ENCODE measurements at places on chromosomes 4 and X.

- no peak for DNase-seq
Measured at GRCh38 chr4:138852681-138853080, 162.9 kb upstream of the NOCT start.

DNA sequence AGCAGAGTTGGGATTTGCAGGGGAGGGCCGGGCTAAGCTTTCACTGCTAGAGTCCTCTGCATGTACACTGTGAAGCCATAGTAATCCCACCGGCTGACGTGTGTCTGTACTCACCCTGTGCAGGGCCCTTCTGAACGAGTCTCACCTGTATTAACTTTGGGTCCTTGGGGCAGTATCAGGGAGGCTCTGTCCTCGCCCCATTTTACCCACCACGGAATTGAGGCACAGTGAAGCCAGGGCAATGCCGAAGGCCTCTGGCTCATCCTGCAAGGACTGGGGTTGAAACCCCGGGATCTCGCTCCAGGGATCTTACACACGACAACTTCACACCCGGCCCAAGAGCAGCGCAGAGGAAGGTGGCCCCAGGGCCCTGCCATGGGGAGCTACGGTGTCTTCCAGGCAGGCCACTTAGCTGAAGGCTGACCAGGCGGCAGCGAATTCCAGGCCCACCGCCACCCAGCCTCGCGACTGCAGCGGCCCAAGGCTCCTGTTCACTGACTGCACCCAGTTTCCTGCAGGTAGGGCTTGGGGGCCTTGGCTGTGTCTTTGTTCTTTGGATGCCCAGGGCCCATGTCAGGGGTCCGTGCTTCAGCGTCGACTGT lies 75.5 kb upstream of the ADRA2C start:
- DNase-seq = no peak

- peak; percentile 62 for DNase-seq
Measured at GRCh38 chr4:687048-687970, 1.6 kb downstream of the SLC49A3 start.

GRCh38 chr4:62410371-62411003 lies 1210.4 kb downstream of the ADGRL3 start:
- DNase-seq = no peak

DNA sequence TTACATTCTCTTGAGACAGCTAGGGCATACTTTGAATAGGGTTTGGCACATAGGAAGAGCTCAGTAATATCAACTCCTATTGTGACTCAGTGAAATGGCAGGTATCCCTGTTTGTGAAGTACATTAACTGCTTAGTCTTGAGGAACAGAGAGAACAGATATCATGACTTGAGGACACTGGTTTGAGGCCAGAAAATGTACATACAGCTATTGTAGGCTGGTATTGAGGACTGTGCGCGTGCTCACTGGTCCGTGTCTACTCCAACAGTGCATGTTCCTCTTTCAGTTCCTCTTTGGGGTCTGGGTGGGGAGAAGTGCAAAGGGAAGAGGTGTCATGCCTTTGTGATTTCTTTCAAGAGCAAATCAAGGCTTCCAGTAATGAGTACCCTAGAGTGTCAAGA lies 34.6 kb upstream of the TBC1D9 start:
- DNase-seq = no peak

DNA sequence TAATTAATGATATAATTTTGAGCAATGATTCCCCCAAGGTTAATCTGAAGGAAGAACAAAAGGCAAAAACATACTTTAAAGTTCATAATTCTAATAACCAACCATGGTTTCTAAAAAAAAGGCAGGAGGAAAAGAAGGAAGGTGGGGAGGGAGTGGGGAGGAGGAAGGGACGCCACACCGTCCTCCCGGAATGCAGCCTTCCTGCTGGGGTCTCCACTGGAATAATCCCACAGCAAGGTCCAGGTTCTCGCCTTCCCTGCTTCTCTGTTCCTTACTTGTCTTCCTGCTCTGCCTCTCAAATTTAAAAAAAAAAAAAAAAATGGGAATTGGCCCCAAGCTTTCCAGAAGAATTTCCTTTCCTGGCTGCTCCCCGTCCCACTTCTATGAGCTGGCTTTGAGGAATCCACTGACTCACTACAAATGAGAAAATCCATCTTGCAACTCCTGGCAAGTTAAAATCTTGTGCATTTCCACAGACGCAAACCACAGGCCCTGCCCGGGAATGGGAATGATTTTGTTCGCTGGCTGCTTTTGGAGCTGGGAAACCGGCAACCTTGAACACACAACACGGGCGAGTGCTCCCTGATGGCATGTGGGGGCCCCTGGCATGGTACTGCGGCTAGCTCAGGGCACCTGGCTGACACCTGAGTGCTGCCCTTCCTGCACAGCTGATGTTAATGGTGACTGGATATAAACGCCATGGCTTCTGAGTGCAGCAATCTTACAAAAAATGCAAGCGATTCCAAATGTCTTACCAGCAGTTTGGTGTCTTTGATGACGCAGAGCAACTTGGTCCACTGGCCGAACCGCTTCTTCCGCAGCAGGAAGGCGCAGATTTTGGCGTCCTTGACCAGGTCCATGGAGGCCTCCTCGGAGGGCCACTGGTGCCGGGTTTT lies 97.0 kb downstream of the AFAP1 start:
- DNase-seq = peak; percentile 84

DNA sequence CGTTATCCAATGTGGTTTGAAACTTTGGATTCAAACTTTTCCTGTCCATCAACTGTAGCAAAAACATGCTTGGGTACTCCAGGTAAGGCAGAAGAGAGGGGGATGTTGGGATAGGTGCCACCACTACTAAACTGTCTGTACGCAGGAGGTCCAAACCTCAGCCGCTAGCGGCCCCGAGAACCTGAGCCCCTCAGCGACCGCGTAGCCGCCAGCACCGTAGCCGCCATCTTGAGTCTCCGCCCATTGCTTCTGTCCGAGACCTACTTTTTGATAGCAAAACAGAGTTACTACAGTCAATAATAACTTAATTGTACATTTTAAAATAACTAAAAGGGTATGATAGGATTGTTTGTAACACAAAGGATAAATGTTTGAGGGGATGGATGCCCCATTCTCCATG lies 119.9 kb upstream of the GRID2 start:
- DNase-seq = no peak

GRCh38 chrX:109782994-109783700 lies 50.1 kb upstream of the ACSL4 start:
- DNase-seq = no peak

- peak; percentile 31 for DNase-seq
Measured at GRCh38 chr4:8837181-8837841, 34.3 kb downstream of the HMX1 start.

DNA sequence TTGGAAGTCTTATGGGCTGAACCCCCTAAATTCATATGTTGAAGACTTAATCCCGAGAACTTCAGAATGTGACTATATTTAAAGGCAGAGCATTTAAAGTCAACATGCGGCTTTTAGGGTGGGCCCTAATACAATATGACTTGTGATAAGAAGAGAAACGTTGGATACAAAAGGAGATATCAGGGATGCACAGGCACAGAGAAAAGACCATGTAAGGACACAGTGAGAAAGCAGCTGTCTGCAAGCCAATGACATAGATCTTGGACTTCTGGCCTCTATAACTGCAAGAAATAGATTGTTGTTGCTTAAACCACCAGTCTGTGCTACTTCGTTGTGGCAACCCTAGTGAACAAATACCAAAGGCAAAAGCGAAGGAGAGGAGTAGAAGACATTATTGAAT lies 42.2 kb downstream of the GABRG1 start:
- DNase-seq = no peak

DNA sequence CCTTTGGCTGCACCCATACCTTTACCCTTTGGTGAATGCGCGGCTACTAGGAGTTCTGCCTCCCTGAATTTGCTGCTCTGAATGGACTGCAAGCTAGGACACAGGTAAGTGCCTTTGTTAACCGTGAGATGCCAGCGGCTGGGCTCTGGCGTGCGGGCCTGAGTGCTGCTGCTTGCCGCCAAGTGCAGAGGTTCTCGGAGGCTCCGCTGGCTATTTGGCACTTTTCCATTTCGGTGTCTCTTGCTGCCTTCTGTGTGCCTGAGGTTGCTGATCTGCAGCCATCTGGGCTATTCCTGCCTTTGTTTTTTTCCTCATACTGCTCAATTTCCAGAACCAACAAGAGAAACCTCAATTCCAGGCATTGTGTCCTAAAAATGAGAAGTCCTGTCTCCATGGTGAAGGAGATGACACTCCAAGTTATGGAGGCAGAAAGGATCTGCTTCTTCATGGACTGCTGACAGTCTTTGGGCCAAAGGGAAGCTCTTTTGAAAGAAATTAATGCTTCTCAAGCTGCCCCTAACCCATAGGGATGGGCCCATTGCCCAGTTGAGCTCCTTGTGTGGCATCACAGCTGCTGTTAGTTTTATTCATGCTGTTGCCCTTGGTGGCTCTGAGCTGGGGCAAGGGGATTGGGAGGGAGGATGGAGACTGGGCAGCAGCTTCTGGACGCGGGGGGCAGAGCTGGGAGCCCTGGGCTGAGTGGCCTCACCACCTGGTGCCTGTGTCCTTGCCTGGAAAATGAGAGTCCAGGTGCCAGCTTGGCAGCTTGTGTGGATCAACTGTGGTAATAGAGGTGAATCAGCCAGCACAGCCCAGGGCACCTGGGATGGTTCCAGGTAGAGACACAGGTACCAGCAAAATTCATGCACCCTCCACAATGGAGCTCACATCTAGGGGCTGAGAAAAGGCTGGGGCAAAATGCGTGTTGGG lies 3.8 kb upstream of the TBC1D14 start:
- no peak for DNase-seq

- DNase-seq = no peak
Measured at GRCh38 chr4:153916273-153916755, 127.4 kb upstream of the SFRP2 start.

DNA sequence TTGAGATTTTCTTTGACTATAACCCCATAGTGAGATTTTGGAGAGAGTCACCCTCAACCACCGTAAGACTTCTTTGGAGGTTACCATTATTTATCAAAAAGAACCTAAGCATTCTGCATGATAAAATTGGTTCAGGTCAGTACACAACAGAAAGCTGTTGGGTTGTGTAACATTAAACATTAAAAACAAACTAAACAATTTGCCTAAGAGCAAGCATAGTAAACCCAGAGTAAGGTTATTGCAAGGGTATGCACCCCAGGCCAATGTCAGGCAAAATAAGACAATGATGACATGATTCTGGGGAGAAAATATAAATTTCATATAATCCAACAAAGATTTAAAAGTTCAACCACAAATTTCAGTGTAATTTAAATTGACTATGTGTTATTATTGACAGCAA lies 472.4 kb downstream of the SH2D1A start:
- DNase-seq = no peak

DNA sequence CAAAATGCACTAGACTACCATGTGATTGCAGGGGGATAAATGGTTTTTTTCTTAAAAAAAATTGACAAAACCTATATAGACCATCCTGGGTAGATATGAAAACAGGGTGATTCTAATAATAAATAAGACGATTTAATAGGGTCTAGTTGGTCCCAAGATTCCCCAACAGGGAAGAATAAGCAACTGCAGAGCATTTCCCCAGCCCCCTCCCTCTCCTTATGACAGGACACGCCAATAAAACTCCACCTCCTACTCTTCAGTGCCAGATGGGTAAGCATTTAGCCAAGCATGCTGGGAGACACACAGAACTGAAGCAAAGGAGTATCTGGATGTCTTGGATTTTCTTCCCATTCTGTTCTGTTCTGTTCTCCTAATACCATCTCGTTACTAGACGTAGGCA lies at the start of gene BRS3:
Gene BRS3, plus strand, starts transcription at position 301 of the 400 bp plus-strand sequence. CDS start 168 bp downstream, outside the sequence.
- DNase-seq = no peak

DNA sequence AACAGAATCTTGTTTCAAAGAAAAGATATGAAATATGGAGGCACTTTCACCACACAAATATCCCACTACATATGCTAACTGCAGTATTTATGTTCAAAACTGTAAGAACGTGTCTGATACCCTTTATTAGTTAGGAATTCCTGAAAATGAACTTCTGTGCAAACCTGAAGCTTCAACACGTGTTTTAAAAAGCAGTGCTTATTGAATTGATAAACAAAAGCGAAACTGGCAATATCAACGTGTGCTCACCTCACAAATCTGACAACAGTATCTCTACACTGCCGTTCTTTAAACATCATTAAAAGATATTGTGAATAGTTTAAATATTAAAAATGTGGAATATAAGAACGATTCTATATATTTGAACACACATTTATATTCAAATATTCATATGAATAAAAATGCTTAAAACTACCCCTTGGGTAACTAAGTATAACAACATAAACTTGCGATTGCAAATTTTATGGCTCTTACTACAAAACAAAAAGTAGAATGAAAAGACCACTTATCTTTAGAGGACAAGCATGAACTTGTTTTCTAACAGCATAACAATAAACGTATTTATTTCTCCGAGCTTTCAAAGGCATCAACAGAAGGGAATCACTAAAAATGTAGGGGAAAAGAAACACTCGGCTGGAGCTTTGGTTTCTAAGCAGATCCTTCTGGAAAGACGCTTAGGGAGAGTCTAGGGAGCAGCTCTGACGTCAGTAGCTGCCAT lies at the start of gene LRP2BP:
Gene LRP2BP, minus strand, starts transcription at position 687 of the 718 bp plus-strand sequence. CDS start 17,738 bp downstream, outside the sequence.
- no peak for DNase-seq

- DNase-seq = no peak
Measured at GRCh38 chrX:151704041-151704663, 8.9 kb downstream of the PRRG3 start.

Measured in right forelimb (tissue), 1 donor.